ENCODE measurements at places on chromosomes 2 and 18. TPM values are rescaled to one million over a fixed set of nuclear protein-coding genes. Genes with fewer than 3 reads are reported as not detected.

- no peak for DNase-seq
These were observed 5.9 kb upstream of the RAX start for GRCh38 chr18:59279193-59279592.

GRCh38 chr2:69830045-69830905 lies 815 bp downstream of the GMCL1 start:
- DNase-seq = peak; percentile 57

DNA sequence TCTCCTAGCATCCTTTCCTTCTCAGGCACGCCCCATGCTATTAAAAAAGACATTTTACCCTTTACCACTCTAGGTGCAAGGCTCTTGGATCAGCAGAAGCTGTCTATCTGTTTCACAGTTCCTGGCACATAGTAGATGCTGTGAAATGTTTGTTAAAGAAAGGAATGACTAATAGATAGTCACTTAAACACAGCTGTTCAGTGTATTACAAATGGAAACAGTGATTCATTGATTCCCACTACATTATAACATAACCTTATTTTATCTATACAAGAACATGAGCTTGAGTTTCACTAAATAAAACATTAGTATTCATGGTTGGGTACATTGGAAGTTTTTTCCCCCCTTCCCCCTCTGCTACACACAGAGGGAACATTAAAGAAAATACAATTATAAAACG lies 142.1 kb downstream of the ASXL3 start:
- DNase-seq = no peak

GRCh38 chr2:126496493-126496892 lies 159.5 kb upstream of the GYPC start:
- DNase-seq = no peak

GRCh38 chr2:70443726-70444125 lies 109.9 kb downstream of the TGFA start:
- no peak for DNase-seq

GRCh38 chr18:24831871-24832665 lies 371.6 kb downstream of the HRH4 start:
- DNase-seq = no peak

GRCh38 chr2:200049086-200049485 lies 93.7 kb downstream of the MAIP1 start:
- DNase-seq = no peak

- DNase-seq = no peak
These were observed 134.2 kb upstream of the CHAC2 start for GRCh38 chr2:53633441-53633840.

DNA sequence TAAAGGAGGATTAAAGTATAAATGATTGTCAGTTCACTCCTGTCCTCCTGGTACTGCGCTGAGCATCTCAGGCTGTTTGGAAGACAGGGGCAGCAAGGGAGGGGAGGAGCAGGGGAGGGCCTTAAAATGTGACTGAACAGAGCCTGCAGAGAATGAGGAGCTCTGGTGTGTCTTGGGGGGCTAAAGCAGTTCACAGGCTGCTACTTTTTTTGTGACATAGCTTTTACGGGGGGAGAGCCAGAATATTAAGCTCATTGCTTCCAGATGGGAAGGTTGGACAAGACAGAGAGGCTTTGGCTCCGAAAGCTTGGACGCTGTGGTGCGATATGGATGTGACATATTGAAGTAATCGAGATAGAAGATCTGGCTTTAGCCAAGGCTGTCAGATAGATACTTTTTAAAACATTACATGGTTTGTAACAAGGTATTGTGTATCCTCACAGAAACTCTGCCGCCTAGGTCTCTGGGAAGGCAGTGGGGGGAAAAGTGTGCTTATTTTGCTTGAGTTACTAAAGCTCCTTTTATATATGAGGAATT lies 40.5 kb downstream of the RDH14 start:
- no peak for DNase-seq

- DNase-seq = no peak
These were observed 424.5 kb upstream of the SPRED2 start for GRCh38 chr2:65856928-65857327.

GRCh38 chr2:184047536-184047935 lies 550.8 kb upstream of the ZNF804A start:
- DNase-seq = no peak

DNA sequence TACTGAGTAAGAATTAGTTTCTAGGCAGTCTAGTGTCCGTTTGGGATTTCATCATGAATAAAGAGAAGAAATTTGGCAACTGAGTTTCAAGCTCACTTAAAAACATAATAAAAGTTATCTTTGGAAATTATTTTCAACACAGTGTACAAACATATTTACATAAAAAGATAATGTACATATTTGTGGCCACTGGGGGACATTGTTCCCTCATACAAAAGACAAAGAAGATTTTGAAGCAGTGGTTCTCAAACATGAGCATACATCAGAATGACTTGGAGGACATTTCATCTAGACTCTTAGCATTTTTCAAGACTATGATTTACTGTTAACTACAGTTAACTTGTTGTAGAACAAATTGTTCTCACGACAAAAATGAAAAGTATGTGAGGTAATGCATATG lies 15.7 kb upstream of the TTC21B start:
- no peak for DNase-seq

- DNase-seq = peak; percentile 52
These were observed 4.9 kb downstream of the ZAP70 start for GRCh38 chr2:97718051-97718882.

DNA sequence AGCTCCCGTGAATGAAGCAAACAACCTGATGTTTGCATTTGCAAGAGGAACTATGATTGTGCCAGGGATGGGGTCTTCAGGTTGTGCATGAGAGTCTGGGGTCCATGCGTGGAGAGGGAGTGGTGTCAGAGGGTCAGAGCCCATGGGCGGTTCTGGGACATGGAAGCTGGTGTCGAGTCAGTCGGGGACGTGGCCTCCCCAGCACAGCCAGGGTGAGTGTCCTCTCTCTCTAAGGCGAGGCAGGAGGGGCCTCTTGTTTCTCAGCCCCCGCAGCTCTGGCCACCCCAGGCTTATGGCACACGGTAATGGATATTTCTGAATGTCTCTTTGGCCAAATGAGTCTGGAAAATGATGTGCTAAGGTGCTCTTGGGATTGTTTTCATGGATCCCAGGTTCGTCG lies 118.6 kb downstream of the RTP5 start:
- no peak for DNase-seq

DNA sequence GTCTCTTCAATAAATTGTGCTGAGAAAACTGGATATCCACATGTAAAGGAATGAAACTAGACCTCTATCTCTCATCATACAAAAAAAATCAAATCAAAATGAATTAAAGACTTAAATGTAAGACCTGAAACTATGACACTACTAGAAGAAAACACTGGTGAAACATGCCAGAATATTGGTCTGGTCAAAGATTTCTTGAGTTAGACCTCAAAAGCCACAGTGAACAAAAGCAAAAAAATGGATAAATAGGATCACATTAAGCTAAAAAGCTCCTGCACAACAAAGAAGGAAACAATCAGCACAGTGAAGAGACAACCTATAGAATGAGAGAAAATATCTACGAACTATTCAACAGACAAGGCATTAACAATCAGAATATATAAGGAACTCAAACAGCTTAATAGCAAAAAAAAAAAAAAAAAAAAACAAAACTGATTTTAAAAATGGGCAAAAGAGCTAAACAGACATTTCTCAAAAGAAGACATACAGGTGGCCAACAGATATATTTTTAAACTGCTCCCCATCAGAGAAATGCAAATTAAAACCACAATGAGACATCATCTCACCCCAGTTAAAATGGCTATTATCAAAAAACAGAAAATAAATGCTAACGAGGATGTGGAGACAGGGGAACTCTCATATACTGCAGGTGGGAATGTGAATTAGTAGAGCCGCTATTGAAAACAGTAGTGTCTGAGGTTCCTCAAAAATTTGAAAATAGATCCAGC lies 66.3 kb downstream of the NCKAP1 start:
- no peak for DNase-seq

- DNase-seq = no peak
These were observed 102.4 kb downstream of the GALNT3 start for GRCh38 chr2:165691615-165692014.

DNA sequence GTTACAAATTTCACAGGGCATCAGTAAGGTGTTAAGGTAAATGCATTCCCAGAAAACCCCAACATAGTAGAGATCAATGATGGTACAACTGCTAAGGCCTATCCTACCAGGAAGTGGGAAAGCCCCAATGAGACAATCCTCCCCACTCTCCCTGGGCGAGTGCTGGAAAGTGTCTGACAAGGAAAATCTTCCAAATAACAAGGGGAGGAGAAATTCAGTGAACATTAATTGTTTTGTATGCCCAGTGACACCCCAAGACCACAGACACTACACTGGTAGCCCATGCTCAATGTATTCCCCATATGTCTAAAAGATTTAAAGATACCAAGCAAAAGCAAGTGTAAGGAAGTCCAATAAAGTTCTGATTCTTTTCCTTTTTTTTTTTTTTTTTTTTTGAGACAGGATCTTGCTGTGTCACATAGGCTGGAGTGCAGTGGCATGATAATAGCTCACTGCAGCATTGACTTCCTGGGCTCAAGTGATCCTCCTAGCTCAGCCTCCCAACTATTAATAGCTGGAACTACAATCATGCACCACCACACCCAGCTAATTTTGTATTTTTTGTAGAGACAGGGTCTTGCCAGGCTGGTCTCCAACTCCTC lies 24.7 kb downstream of the B4GALT6 start:
- DNase-seq = no peak

- no peak for DNase-seq
These were observed 194.5 kb upstream of the LRRTM1 start for GRCh38 chr2:80499095-80499494.

DNA sequence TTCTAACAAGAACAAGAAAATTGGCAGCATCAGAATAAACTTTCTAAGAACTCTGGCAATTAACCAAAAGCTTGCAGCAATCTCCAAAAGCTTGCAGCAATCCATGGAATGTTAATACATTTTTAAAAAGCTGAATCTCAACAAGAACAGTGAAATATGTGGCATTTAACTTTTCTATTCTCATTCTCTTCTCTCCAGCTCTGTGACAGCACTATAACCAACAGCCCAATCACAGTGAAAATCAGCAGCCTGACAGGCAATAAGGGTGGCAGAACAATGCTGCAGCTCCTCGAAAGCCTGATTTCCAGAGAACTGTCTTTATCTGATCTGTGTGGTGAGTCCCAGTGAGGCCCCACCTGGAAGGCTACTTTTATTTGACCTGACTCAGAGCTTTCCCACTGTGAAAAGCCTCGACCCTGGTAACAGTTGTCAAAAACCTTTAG lies 60.0 kb downstream of the TMEM131 start:
- DNase-seq = no peak

- no peak for DNase-seq
These were observed 17.5 kb upstream of the MAP3K20 start for GRCh38 chr2:173058097-173058496.

The RESP18 gene
- total RNA-seq = not detected

The SERPINB13 gene
- not detected for total RNA-seq

The ALPP gene
- not detected for total RNA-seq

The MROH2A gene
- not detected for total RNA-seq

Data from naive thymus-derived CD8-positive, alpha-beta T cell (primary cell).